Activated CD8-positive, alpha-beta memory T cell treated with anti-CD3 and anti-CD28 coated beads for 1 hour (primary cell): ENCODE measurements at places on chromosomes 12 and 14.

GRCh38 chr12:62543324-62543723 lies 76.7 kb downstream of the MON2 start:
- DNase-seq: no peak

- no peak for DNase-seq
Measured at GRCh38 chr12:89376844-89377243, 24.5 kb upstream of the DUSP6 start.

- no peak for DNase-seq
Measured at GRCh38 chr12:98352835-98353234, 162.6 kb upstream of the TMPO start.

- no peak for DNase-seq
Measured at GRCh38 chr14:98940693-98941437, 331.1 kb downstream of the BCL11B start.

GRCh38 chr14:55900749-55901148 lies 217.5 kb upstream of the PELI2 start:
- DNase-seq: no peak

DNA sequence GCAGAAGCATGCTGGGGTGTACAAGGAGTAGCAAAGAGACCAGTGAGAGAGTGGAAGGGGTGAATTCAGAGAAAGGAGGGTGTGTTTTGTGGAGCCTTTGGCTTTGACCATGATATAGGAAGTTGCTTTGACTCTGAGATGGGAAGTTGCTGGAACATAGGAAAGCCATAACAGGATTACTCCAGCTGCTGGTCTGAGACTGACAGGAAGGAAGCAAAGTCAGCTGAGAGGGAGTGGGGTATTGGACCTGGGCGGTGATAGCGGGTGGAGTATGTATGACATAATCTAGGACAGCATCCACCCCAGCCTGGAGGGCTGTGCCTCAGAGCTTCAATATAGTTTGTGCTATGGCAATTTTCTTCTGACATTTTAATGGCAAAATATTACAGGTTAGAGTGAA lies 324.4 kb downstream of the PDZRN4 start:
- no peak for DNase-seq

DNA sequence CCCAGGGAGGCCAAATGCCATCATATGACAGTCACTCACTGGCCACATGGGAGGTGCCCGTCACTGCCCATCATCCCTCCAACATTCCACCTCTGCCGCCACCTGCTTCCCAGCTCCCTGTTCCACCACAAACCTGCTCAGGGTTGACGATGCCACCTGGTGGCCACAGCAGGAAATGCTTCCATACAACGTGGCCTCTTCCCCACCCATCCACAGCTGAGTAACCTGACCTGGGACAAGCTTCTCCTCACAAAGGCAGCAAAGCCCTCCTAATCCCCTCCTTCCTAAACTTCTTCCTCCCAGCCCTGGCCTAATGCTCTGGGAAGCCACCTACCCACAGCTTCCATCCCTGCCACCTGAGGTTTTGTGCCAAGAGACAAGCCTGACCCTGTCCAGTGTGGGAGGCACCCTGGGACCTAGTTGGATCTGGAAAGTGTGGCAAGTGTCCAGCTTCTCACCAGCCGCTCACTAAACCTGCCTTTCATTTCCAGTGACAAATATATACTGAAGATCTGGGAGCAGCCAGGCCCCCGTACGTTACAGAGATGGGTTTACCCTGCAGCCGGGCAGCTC lies 4.3 kb downstream of the DEGS2 start:
- DNase-seq: no peak

GRCh38 chr12:96132819-96133218 lies 61.4 kb upstream of the ELK3 start:
- no peak for DNase-seq

GRCh38 chr12:84186433-84186832 lies 726.2 kb downstream of the SLC6A15 start:
- DNase-seq: no peak

DNA sequence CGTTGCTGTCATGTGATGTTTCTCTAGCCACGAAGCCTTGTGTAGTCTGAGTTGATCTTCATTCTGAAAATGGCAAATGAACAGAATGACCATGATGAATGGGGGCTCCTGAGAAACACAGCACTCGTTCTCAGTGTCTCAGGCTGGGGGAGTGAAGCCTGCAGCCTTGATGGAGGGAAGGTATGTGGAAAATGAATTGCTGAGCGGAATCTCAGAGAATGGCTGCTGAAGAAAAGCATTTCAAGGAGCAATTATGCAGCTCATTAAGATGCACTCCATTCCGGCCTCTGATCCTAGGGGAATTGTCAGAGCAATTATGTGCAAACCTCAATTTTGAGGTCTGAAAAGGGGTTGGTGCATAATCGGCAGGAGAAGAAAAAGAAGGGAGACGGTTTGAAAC lies 167.1 kb downstream of the CHST11 start:
- no peak for DNase-seq

GRCh38 chr12:49349266-49349665 lies 2.6 kb downstream of the DNAJC22 start:
- no peak for DNase-seq

DNA sequence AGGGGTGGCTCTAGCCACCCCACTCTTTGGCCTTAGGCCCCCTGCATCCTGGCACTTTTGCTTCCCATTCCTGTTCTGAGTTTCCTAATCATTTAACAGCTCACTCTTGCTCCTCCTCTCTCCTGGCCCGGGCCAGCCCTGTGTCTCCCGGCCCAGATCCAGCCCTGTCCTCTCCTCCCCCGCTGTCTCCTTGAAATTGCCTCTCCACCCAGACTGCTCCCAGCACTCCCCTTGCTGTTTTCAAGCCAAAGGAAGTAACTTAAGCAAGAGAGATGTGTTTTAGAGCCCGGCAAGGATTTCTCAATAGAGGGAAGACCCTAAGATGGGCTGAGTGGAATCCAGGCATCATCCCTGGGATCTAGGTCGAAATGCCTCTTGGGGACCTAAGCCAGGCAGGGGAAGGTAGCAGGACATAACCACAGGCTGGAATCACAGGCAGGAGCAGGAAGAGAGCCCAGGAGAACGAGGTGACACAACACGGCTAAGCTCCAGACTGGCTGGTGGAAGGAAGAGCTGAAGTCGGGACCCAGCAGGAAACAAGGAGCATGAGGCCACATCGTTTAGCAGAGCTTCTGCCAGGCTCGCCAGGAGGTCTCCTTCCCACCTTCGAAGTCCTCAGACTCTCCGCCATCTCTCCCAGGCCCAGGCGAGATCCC lies 2.0 kb upstream of the LRP1-AS start:
- DNase-seq: no peak
